CD4-positive, alpha-beta memory T cell (primary cell): ENCODE measurements at places on chromosomes 13 and 19. TPM values are rescaled to one million over a fixed set of nuclear protein-coding genes. Genes with fewer than 3 reads are reported as not detected.

FRY gene
- total RNA-seq = 19.2 TPM

CALR3 gene
- not detected for total RNA-seq

LRG1 gene
- total RNA-seq = not detected

CACNA1A gene
- total RNA-seq = 0.30 TPM

ATXN8OS gene
- total RNA-seq = not detected

ZNF534 gene
- 0.15 TPM for total RNA-seq

DNA sequence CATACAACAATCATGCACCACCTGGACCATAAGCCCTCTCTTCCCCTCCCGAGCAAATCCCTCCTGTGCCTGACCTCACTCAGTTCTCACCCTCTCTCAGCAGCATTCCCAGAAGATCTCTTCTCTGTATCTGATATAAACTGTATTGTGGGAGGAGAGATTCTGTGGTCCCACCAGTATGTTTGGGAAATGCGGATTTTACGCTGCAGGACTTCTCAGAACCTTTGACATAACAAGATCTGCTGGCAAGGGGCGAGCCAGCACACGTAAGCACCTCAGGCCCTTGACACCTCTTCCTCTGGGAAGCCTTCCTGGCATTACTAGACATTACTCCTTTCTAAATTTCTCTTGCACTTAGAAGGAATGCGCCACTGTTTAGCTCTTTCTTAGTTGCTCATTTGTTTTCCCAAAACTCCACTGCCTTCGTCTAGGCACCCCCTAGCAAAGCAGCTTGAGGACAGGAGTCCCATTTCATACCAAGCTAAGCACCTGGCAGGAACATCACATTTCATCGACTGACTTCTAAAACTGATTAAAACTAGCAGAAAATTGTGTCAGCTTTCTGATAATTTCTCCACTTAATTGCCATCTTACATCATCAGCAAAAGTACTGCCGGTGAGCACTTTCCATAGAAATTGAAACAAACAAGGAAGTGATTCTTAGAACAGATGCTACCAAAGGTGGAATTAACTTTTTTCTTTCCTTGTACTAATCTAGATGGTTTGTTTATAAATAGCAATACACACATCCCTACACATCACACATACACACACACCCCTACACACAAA is 63.2 kb downstream of the CCDC70 start:
- no peak overlapping the region for H3K27ac ChIP-seq
- DNase-seq = no peak
- peaks cover 32% of the 10 kb centered on the region for H3K4me1 ChIP-seq

DNA sequence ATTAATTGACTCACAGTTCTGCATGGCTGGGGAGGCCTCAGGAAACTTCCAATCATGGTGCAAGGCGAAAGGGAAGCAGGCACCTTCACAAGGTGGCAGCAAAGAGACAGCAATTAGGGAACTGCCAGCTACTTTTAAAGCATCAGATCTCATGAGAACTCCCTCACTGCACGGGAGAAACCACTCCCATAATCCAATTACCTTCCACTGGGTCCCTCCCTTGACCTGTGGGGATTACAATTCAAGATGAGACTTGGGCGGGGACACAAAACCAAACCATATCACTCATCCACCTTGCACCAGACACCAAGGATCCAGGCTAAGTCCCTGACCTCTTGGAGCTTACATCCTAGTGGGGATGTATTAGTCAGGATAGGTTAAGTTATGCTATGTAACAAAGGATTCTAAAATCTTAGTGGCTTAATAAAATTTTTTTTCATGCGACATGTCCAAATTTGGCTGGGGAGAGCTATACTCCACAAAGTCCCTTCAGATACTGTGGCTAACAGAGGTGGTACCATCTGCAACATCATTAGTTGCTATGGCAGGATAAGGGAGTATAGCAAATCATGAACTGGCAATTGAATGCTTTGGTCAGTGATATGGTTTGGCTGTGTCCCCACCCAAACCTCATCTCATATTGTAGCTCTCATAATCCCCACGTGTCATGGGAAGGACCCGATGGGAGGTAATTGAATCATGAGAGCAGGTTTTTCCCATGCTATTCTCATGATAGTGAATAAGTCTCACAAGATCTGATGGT is 8.3 kb upstream of the FAM187B start:
- H3K27ac ChIP-seq = no peak overlapping the region
- peaks cover 34% of the 10 kb centered on the region for H3K4me1 ChIP-seq
- DNase-seq = no peak
- no peaks in the 10 kb centered on the region for H3K27me3 ChIP-seq
- no peak overlapping the region for H3K4me3 ChIP-seq

GRCh38 chr13:92307752-92308151 is 909.3 kb downstream of the GPC5 start:
- no peaks in the 10 kb centered on the region for H3K4me1 ChIP-seq
- H3K36me3 ChIP-seq = no peaks in the 10 kb centered on the region

DNA sequence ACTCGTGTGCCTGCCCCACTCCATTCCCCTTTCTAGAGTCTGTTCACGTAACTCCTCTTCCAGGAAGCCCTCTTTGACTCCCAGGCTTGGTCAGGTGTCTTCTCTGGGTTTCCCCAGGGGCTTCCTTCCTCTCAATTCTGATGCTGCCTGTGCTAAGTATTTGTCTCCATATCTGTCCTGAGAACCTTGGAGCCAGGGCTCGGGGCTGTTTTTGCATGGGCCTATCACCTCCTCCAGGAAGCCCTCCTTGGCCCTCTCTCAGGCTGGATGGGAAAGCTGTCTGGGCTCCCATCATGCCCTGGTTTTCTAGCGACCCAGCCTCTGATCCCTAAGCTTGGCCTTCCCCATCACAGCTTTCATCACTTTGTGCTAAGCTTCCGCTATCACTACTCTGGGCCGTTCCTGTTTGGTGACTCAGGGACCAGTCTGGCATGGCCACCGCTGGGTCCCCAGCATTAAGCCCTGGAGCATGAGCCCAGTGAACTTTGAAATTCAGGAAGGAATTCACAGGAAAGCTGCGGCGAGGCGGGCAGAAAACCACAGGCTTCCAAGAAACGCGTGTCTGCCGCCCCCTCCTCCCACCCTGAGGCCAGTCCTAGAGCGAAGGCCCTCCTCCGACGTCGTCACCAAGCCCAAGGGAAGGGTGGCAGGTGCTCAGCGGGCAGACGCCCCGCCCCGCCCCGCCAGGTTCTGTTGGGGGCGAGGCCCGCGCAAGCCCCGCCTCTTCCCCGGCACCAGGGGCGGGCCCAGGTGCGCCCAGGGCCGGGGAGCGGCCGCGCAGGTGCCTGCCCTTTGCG is 486 bp upstream of the SPINT2 start:
- peak; percentile 76 for DNase-seq
- H3K27me3 ChIP-seq = no peaks in the 10 kb centered on the region
- peaks cover 21% of the 10 kb centered on the region for H3K4me1 ChIP-seq
- H3K27ac ChIP-seq = peak overlapping the region; percentile 44
- no peaks in the 10 kb centered on the region for H3K36me3 ChIP-seq
- H3K4me3 ChIP-seq = no peak overlapping the region

- no peak overlapping the region for H3K27ac ChIP-seq
- no peak overlapping the region for H3K4me3 ChIP-seq
- no peaks in the 10 kb centered on the region for H3K4me1 ChIP-seq
- H3K36me3 ChIP-seq = no peaks in the 10 kb centered on the region
- no peaks in the 10 kb centered on the region for H3K27me3 ChIP-seq
Measured at GRCh38 chr19:16788479-16788878, 40.7 kb upstream of the SIN3B start.

GRCh38 chr19:8254286-8255001 is 45.3 kb downstream of the CERS4 start:
- H3K27me3 ChIP-seq = no peaks in the 10 kb centered on the region
- H3K4me1 ChIP-seq = peaks cover 7% of the 10 kb centered on the region
- H3K36me3 ChIP-seq = no peaks in the 10 kb centered on the region
- no peak for DNase-seq

GRCh38 chr13:30877335-30877734 is 28.7 kb upstream of the MEDAG start:
- no peak overlapping the region for H3K4me3 ChIP-seq
- no peaks in the 10 kb centered on the region for H3K4me1 ChIP-seq
- no peak for DNase-seq
- H3K27me3 ChIP-seq = no peaks in the 10 kb centered on the region

GRCh38 chr13:92143766-92144165 is 745.3 kb downstream of the GPC5 start:
- no peaks in the 10 kb centered on the region for H3K4me1 ChIP-seq
- H3K4me3 ChIP-seq = no peak overlapping the region
- H3K27me3 ChIP-seq = no peaks in the 10 kb centered on the region
- DNase-seq = no peak
- H3K36me3 ChIP-seq = no peaks in the 10 kb centered on the region
- no peak overlapping the region for H3K27ac ChIP-seq

- H3K4me3 ChIP-seq = no peak overlapping the region
- no peak overlapping the region for H3K27ac ChIP-seq
- DNase-seq = no peak
- H3K27me3 ChIP-seq = no peaks in the 10 kb centered on the region
- H3K36me3 ChIP-seq = no peaks in the 10 kb centered on the region
Measured at GRCh38 chr19:3253270-3253669, 28.8 kb downstream of the CELF5 start.
